ENCODE measurements at places on chromosomes 2 and 18.

GRCh38 chr2:189555232-189555631, 25.4 kb downstream of the SLC40A1 start:
- DNase-seq: peak; percentile 21

DNA sequence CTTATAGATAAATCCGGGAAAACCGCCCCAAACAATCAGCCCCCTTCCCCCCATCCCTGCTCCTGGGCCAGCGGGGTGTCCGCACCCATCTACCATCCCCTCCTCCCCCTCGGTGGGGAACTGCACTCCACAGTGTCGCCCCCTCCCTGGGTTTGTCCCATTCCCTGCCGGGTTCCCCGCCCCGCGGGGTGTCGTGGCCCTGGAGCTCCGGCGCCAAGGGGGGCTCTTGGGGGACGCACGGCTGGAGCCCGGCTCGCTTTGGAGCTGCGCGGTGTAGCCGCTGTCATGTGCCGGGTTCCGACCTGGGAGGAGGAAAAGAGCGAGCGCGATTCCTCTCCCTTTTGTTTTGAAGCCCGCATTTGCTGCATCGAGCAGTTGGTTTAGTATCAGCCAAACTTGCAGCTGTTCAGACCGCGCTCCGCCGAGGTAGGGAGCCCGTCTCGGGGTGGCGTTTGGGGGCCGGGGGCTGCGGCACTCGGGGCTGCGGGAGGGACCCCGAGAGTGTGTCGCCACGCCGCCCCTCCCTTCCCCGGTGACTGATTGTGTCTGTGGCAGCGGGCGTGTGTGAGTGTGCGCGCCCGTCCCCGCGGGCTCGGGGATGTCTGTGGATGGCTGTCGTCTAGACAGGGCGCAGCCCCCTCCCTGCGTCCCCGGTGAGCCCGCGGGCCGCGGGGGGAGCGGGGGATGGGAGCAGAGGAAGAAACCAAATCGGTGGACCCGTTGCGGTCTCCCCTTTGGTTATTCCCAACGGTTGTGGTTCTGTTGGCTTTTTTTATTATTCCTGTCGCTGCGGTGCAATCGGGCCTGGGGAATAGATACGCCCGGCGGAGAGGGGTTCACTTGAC, 797 bp downstream of the CTIF start:
- DNase-seq: peak; percentile 32

DNA sequence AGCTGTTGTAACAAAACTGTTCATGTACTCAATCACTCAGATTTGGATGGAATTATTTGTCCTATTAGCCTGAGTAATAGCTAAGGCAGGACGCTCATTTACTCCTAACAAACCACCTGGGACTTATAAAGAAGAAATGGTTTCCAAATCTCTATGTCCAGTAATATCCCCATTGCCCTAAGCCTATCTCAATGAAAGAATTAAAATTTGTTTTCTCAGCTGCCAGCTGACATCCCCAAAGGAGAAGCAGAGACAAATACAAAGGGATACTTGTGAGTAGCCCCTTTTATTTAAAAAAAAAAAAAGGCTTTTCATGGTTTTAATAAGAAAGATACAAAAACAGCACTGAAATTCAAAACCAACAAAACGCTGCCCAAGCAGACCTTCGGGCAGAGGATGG, 211.4 kb upstream of the PARD3B start:
- no peak for DNase-seq

DNA sequence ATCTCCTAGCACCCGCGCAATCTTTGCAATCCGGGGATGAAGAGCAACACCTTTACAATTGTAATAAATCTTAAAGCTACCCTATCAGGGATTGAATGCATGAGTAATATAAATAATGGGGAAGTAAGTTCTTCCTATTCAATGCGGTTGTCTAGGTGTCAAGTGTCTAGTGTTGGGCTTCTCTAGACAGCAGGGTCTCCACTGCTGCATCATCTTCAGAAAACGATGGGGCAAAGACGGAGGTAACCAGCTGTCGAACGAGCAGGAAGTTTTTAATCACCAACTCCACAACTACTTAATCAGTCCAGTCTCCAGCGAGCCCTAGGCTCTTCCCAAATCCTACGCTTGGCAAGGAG, 573 bp downstream of the STAM2 start:
- no peak for DNase-seq

GRCh38 chr18:33101316-33101715, 328.5 kb upstream of the KLHL14 start:
- no peak for DNase-seq

DNA sequence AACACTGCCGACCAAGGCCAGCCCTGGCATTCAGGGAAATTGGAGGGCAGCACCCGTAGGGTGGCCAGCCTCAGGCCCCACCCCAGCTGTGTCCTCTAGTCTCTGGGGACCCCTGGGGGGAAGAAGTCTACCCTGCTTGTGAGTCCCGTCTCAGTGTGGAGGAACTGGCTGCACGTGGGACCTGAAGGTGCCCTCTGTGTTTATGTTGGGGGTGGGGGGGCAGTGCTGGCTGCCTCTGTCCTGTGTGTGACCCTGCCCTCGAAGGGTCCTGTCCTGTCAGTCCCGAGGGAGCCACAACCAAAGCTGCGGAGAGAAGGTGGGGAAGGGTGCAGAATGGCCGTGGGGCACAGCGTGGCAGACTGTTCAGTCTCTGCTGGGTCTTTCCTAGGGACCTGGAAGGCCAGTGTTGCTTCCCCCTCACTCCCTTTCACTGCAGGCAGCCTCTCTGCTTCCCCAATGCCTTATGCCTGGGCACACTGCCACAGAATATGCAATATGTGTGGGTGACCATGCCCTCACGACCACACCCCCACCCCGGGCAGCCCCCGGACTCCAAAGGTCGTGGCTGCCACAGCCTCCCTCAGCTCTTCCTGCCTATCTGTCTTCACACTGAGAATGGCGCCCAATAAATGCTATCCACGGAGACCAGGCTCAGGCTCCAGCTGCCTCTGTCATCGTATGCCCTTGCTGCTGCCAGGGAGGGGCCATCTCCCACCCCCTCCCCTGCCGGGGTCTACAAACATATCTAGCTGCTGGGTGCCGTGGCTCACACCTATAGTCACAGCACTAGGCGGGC, 33.3 kb upstream of the SLC35F6 start:
- no peak for DNase-seq

- DNase-seq: no peak
Measured at GRCh38 chr2:225317186-225317585, 82.3 kb upstream of the NYAP2 start.
